ENCODE measurements at places on chromosomes 1 and 21. TPM values are rescaled to one million over a fixed set of nuclear protein-coding genes. Genes with fewer than 3 reads are reported as not detected.
A peak's percentile ranks its signal among the peaks of the same experiment; 100 is the strongest.

Gene BARHL2
- not detected for total RNA-seq

Gene TRIM58
- 2.9 TPM for total RNA-seq

DNA sequence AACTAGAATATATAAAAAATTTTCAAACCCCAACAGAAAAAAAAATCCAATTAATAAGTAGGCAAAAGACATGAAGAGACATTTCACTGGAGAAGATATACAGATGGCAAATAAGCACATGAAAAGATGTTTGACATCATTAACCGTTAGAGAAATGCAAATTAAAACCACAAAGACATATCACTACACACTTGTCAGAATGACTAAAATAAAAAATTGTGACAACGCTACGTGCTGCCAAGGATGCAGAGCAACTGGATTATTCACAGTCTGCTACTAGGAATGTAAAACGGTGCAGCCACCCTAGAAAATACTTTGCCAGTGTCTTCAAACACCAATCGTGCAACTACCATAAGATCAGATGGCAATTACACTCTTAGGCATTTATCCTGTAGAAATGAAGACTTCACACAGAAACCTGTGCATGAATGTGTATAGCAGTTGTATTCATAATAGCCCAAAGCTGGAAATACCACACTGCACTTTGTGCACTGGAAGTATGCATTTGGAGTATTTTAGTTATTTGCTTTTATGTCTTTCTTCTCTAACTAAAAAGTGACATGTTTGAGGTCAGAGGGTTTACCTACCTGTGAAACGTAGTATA lies 75.3 kb upstream of the PALMD start:
- DNase-seq = no peak
- H3K4me1 ChIP-seq = no peaks in the 10 kb centered on the region
- no peak overlapping the region for H3K27ac ChIP-seq
- no peaks in the 10 kb centered on the region for H3K27me3 ChIP-seq
- no peaks in the 10 kb centered on the region for H3K36me3 ChIP-seq

Gene CIART
- total RNA-seq = 2.2 TPM

- no peak overlapping the region for H3K4me3 ChIP-seq
- H3K27ac ChIP-seq = no peak overlapping the region
- H3K4me1 ChIP-seq = no peaks in the 10 kb centered on the region
- no peaks in the 10 kb centered on the region for H3K27me3 ChIP-seq
Measured at GRCh38 chr1:54851936-54852524, 35.0 kb downstream of the DHCR24 start.

Gene FLG2
- not detected for total RNA-seq

- H3K4me1 ChIP-seq = peaks cover 5% of the 10 kb centered on the region
- peak; percentile 38 for DNase-seq
- peaks cover 4% of the 10 kb centered on the region for H3K27me3 ChIP-seq
Measured at GRCh38 chr1:101451888-101452287, 215.1 kb downstream of the S1PR1 start.

Gene FOXD2
- 0.74 TPM for total RNA-seq

Gene DFFA
- total RNA-seq = 19.2 TPM

- H3K27ac ChIP-seq = no peak overlapping the region
- no peak overlapping the region for H3K4me3 ChIP-seq
- no peaks in the 10 kb centered on the region for H3K4me1 ChIP-seq
- H3K36me3 ChIP-seq = peaks cover 5% of the 10 kb centered on the region
- H3K27me3 ChIP-seq = no peaks in the 10 kb centered on the region
Measured at GRCh38 chr1:160365325-160365724, 1.5 kb upstream of the NHLH1 start.

DNA sequence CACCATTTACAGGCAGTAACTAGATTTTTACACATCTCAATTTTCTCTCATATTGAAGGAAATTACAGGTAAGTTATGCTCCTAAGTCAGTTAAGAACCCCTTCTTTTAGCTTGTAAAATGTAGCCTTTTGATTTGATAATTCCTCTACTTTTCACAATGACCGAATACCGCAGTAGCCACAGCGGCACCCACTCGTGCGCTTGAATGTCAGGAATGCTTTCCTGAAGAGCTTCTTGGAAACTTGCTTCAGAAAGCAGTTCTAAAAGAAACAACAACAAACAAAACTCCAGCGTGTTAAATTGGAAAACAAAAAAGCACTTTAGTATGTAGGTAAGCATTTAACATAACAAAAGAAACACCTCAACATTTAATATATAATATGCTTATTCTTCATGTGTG lies 9.9 kb upstream of the DNTTIP2 start:
- no peak overlapping the region for H3K4me3 ChIP-seq
- no peak overlapping the region for H3K27ac ChIP-seq
- H3K36me3 ChIP-seq = peaks cover 12% of the 10 kb centered on the region
- H3K27me3 ChIP-seq = no peaks in the 10 kb centered on the region
- no peak for DNase-seq
- H3K4me1 ChIP-seq = no peaks in the 10 kb centered on the region

Gene CCDC28B
- total RNA-seq = 10.3 TPM

GRCh38 chr1:52365071-52365745 lies 797 bp downstream of the CC2D1B start:
- no peak for DNase-seq
- no peaks in the 10 kb centered on the region for H3K27me3 ChIP-seq

- H3K36me3 ChIP-seq = no peaks in the 10 kb centered on the region
- no peak overlapping the region for H3K4me3 ChIP-seq
- H3K4me1 ChIP-seq = no peaks in the 10 kb centered on the region
- no peak overlapping the region for H3K27ac ChIP-seq
- DNase-seq = no peak
Measured at GRCh38 chr21:28112511-28112910, 880.2 kb downstream of the LTN1 start.

- no peak overlapping the region for H3K4me3 ChIP-seq
- H3K27me3 ChIP-seq = no peaks in the 10 kb centered on the region
- DNase-seq = no peak
- no peaks in the 10 kb centered on the region for H3K36me3 ChIP-seq
Measured at GRCh38 chr1:93839307-93839706, 39.7 kb downstream of the DNTTIP2 start.

DNA sequence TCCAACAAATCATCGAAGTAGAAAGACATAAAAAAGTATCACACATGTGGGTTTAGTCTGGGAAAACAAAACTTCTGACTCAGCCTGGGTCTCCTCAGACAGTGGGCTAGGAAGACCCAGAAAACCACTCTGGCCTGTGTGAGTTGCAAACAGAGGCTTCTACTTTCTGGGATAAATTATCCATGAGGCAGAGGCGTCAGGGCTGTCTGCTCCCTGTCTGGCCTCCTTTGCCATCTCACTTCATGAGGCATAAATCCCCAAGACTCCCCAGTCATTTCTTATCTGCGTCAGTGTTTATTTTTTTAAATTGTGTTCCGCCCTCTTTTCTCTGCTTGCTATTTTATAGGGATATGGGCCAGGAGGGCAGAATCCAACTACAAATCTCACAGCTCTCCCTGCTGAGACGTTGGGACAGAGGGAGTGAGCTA lies 80.6 kb upstream of the TRABD2B start:
- no peak overlapping the region for H3K27ac ChIP-seq
- H3K4me1 ChIP-seq = no peaks in the 10 kb centered on the region
- no peaks in the 10 kb centered on the region for H3K27me3 ChIP-seq
- DNase-seq = no peak
- H3K36me3 ChIP-seq = no peaks in the 10 kb centered on the region

DNA sequence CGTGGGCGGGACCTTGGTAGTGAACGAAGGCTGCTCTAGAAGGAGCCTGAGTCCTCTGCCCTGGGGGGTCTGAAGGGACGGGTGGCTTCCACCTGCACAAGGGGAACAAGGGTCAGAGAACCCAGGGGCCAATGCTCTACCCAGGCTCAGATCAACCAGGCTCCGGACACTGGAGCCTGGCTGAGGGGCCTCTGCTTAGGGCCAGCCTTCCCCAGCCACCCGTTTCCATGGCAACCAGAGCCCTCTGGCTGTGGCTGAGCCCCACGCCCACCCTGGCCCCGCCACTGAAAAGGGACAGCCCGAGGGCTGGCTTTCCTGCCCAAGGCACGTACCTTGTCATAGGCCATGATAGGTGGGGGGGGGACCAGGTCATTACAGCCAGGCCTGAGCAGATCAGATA lies 724.6 kb downstream of the PTPRU start:
- H3K4me3 ChIP-seq = no peak overlapping the region
- no peak for DNase-seq
- no peaks in the 10 kb centered on the region for H3K4me1 ChIP-seq
- no peaks in the 10 kb centered on the region for H3K27me3 ChIP-seq
- no peak overlapping the region for H3K27ac ChIP-seq
- H3K36me3 ChIP-seq = no peaks in the 10 kb centered on the region

Gene TTC34
- total RNA-seq = 1.1 TPM

GRCh38 chr1:94006604-94007003 lies 97.4 kb upstream of the GCLM start:
- no peak overlapping the region for H3K4me3 ChIP-seq
- H3K27ac ChIP-seq = no peak overlapping the region
- no peak for DNase-seq

- H3K27me3 ChIP-seq = no peaks in the 10 kb centered on the region
- no peak for DNase-seq
- no peaks in the 10 kb centered on the region for H3K36me3 ChIP-seq
- no peaks in the 10 kb centered on the region for H3K4me1 ChIP-seq
- H3K4me3 ChIP-seq = no peak overlapping the region
Measured at GRCh38 chr1:189868021-189868420, 609.6 kb downstream of the BRINP3 start.

Gene ZNF683
- total RNA-seq = not detected

DNA sequence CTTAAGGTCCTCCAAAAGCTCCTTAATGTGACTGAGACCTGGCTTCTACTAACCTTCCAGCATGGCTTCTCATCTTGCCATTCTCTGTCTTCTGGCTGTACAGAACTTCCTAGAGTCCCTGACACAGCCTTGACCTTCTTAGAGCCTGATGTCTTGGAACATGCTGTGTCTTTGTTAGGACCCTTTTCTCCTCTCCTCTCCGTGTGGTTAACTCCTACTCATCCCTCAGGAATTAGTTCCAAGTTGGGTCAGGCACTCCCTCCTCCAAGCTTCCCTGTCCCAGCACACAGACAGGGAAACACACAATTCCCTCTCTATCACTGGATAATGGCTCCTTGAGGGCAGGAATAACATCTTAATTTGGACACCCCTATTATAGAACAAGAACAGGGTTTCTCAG lies 275.4 kb upstream of the USP24 start:
- no peaks in the 10 kb centered on the region for H3K4me1 ChIP-seq
- H3K4me3 ChIP-seq = no peak overlapping the region

- no peaks in the 10 kb centered on the region for H3K36me3 ChIP-seq
- no peak overlapping the region for H3K27ac ChIP-seq
- DNase-seq = no peak
- no peak overlapping the region for H3K4me3 ChIP-seq
Measured at GRCh38 chr1:7580923-7581753, 190.0 kb upstream of the VAMP3 start.

DNA sequence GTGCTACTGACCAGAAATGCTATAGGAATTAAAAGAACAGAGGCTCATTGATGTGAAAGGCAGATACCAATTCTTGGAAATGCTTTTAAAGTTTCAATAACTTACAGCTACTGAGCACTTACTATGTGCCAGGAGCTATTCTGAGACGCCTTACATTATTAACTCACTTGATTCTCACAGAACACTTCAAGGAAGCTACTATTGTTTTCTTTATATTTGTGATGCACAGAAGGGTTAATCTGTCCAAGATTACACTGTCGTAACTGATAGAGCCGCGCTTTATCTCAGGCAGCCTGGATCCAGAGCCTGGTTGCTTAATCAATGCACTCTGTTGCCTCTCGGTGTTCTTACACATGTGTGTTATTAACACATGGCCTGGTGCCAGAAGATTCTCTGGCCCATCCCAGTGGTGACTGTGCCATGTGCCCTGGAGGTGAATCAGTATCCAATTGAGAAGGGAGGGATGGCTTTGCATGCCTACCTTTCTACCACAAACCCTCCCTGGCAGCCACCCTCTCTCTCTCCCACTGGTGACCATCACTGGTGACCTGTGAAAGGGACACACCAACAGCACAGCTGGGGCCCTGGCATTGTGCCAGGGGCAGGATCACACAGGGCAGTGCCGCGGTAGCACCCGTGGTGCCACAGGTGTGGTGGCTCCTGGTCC lies 8.8 kb downstream of the FMO1 start:
- H3K36me3 ChIP-seq = no peaks in the 10 kb centered on the region
- H3K4me1 ChIP-seq = no peaks in the 10 kb centered on the region
- H3K4me3 ChIP-seq = no peak overlapping the region
- DNase-seq = no peak

- no peaks in the 10 kb centered on the region for H3K27me3 ChIP-seq
- no peak for DNase-seq
- no peaks in the 10 kb centered on the region for H3K36me3 ChIP-seq
Measured at GRCh38 chr1:186577216-186577615, 103.0 kb downstream of the PTGS2 start.

DNA sequence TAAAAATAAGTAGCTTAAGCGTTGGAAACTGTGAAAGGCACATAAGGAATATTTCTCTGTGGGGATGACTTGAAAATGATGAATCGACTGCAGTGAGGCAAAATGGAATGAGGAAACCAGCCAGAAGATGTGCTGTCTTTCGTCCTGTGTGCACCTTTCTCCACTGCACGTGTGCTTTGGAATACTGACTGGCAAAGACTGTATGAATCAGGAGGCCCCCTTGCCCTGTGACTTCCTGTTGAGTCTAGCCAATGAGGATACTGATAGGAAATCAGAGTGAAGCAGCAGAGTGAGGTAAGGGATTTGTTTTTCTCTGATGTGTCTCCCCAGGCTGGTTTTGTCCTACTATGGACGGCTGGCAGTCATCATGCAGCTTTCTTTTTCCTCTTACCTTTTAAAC lies 118.2 kb upstream of the ADGRL4 start:
- no peak overlapping the region for H3K4me3 ChIP-seq
- H3K4me1 ChIP-seq = no peaks in the 10 kb centered on the region
- H3K27me3 ChIP-seq = no peaks in the 10 kb centered on the region
- H3K27ac ChIP-seq = no peak overlapping the region

- no peaks in the 10 kb centered on the region for H3K27me3 ChIP-seq
- DNase-seq = no peak
- no peak overlapping the region for H3K4me3 ChIP-seq
- H3K4me1 ChIP-seq = peaks cover 5% of the 10 kb centered on the region
Measured at GRCh38 chr21:36127250-36127904, 7.5 kb upstream of the CBR3 start.

Gene OSBPL9
- total RNA-seq = 45.0 TPM

- no peak overlapping the region for H3K27ac ChIP-seq
- peaks cover 34% of the 10 kb centered on the region for H3K4me1 ChIP-seq
- DNase-seq = no peak
- peaks cover 43% of the 10 kb centered on the region for H3K27me3 ChIP-seq
Measured at GRCh38 chr1:47233186-47233585, 1.2 kb upstream of the TAL1 start.

DNA sequence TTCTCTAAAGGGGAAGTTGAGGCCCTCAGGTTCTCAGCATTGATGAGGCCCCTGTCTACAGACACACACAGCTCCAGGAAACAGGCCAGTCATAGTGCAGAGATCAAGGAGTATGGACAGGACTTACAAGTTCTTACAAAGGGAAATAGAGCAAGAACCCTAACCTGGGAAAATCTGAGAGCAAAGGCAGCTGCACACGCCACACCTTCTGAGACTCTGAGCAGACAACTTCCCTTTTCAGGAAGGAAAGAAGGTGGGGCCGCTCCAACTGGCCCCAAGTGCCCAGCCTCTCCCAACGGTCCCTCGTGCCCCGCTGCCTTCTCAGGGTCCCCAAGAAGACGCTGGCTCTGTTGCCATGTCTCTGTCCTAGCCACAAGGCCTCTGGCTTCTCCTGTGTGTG lies 3.6 kb downstream of the NOC2L start:
- H3K4me3 ChIP-seq = no peak overlapping the region
- H3K27me3 ChIP-seq = no peaks in the 10 kb centered on the region
- H3K4me1 ChIP-seq = peaks cover 29% of the 10 kb centered on the region
- H3K36me3 ChIP-seq = peaks cover 55% of the 10 kb centered on the region
- no peak for DNase-seq

All from CD4-positive, CD25-positive, alpha-beta regulatory T cell (primary cell).